Activated CD8-positive, alpha-beta T cell treated with anti-CD3 and anti-CD28 coated beads, Interleukin-2, amount 10 ng/mL, durations not matched to agents 7 days and 5 days (primary cell): ENCODE measurements at places on chromosomes 13 and 19.

- peaks cover 83% of the 10 kb centered on the region for H3K4me1 ChIP-seq
- H3K4me3 ChIP-seq, result peak within 1 kb of the TSS; percentile 93
- peaks cover 28% of the 10 kb centered on the region for H3K36me3 ChIP-seq
- DNase-seq, result peak; percentile 76
- peak within 1 kb of the TSS; percentile 94 for H3K27ac ChIP-seq
- H3K27me3 ChIP-seq, result no peaks in the 10 kb centered on the region
Measured at GRCh38 chr19:18419195-18419698, at the start of gene SSBP4. Gene SSBP4, plus strand, starts transcription at chr19:18419398. Its CDS starts 251 bp downstream, at chr19:18419649.

- H3K27ac ChIP-seq, result no peak overlapping the region
- H3K36me3 ChIP-seq, result no peaks in the 10 kb centered on the region
- H3K4me3 ChIP-seq, result no peak overlapping the region
Measured at GRCh38 chr19:38742296-38742695, 2.0 kb downstream of the CAPN12 start.

DNA sequence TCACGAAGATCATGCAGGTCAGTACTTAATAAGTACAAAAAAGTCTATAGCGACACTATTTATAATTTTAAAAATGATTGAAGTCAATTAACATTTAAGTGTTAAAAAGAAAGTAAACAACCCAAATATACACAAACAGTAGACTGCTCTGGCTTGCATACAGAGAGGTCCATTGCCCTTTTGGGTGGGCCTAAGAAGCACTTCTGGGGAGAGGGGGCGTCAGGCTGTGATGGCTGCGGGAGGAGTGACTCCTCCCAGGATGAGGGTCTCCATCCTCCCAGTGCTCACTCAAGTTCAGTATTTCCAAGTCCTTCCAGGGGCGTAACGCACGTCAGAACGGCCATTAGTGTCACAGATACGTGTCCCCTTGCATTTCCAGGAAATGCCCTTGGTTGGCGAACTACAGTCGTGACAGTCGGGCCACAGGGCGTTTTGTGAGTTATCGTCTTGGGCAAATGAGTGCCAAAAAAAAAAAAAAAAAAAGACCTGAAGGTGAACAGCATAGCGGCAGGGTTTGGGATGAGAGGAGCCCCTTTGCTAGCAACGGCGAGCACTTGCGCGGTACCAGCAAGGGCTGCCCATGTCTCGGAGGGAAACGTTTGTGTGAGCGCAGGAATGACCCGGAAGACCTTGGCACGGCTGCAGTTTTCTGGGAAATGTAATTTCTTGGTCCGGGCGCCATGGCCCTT, at the start of gene SCGB2B2:
SCGB2B2 (minus strand) TSS at position 463 of the 689 bp plus-strand sequence. CDS start 82,596 bp downstream, outside the sequence.
- peaks cover 59% of the 10 kb centered on the region for H3K36me3 ChIP-seq
- H3K4me1 ChIP-seq, result peaks cover 35% of the 10 kb centered on the region
- DNase-seq, result no peak
- H3K4me3 ChIP-seq, result peak within 1 kb of the TSS; percentile 88

DNA sequence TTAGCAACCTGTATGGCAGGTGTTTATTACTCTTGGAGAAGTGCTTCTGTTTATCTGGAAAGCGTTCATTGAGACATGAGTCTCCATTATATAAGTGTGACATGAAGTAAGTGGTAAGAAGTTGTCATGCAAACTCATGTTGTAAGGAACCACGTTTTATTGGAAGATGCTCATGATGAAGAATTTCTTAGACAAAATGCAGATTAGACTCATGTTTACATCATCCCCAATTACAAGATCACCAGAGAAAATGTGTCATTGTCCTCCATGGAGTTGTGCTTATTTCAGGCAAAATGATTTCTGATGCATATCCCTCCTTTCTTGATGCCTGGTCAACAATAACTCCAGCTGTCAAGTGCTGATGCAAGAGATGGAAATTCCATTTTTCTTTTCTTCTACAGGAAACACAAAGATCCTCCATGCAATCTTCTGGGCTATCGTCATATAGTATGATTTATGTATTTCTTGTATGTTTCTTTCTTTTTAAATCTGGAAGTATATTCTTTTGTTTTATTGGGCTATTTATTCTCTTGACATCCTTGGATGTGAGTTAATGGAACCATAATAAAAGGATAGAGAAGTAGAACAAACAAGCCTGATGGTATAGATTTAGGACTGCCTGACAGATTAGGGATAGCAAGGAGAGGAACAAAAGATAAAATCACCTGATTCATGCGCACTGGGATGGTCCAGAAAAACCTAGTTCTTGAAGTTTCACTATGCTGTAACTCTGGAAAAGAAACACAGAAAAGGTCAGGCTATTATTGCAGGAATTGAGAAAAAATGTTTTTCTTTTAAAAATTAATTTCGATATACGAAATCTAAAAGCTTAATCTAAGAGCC, 50.7 kb upstream of the DIAPH3 start:
- no peak overlapping the region for H3K4me3 ChIP-seq
- peaks cover 11% of the 10 kb centered on the region for H3K27me3 ChIP-seq
- no peak overlapping the region for H3K27ac ChIP-seq

- no peak for DNase-seq
- H3K4me3 ChIP-seq, result no peak overlapping the region
- no peak overlapping the region for H3K27ac ChIP-seq
- no peaks in the 10 kb centered on the region for H3K27me3 ChIP-seq
- H3K36me3 ChIP-seq, result peaks cover 67% of the 10 kb centered on the region
Measured at GRCh38 chr19:49103331-49104085, 10.7 kb upstream of the LIN7B start.

DNA sequence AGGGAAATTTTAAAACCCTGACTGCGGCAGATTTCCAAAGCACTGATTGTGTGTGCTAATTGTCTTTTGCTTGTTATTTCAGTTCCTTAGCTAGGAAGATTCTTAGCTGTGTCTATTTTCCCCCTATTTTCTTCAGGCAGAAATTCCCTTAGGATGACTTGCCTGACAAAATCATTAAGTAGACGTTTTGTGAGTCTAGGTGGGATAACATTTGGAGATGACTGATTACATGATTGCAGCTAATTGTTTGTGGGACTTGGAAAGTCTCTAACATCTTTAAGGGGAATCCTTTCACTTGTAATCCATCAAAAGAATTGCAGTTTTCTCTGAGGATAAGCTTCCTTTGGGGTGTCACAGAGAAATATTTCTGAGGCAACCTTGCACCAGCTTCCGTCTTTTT, 228.0 kb downstream of the OXGR1 start:
- H3K27ac ChIP-seq, result no peak overlapping the region
- no peaks in the 10 kb centered on the region for H3K36me3 ChIP-seq
- DNase-seq, result no peak
- no peaks in the 10 kb centered on the region for H3K4me1 ChIP-seq

DNA sequence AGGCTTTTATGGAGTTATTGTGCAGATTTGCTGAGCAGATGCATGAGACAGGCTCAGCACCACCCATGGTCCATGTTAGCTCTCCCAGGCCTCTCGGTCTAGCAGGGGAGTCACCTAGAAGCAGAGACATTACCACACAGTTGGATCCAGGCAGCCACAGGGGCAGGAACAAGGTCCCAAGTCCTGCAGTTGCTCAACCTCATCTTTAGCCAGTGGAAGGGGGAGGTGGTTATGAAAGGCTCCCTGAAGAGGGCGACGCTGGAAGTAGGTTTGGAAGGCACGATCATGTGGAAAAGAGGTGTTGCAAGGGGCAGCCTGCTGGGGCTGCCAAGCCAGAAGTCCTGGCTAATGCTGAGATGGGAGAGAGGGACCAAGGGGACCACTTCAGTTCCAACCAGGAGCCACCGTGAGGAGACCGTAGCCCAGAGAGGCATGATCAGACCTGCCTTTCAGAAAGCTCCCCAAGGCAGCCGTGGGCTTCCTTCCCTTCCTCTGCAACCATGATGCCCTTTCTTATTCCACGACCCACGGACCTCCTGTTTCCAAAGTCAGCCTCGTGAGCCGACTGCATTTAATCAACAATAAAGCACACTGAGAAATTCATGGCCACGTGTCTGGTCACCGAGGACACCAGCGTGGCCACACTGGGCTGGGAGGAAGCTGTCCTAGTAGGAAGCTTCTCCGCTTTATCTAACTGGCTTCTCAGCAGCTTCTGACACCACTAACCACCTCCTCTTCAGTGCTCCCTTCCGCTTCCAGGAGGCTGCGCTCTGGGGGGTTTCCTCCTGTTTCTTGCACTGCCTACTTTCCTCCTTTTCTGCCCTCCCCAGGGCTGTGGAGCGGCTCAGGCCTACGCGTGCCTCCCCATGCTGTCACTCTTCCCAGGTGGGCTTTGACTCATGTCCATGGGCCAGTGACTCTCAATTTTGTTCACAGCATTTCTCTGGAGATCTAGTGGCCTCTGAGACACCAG, 2.6 kb downstream of the AP1M1 start:
- peak overlapping the region; percentile 66 for H3K4me3 ChIP-seq
- no peaks in the 10 kb centered on the region for H3K27me3 ChIP-seq
- H3K36me3 ChIP-seq, result peaks cover 53% of the 10 kb centered on the region
- H3K4me1 ChIP-seq, result peaks cover 66% of the 10 kb centered on the region
- peak; percentile 32 for DNase-seq

DNA sequence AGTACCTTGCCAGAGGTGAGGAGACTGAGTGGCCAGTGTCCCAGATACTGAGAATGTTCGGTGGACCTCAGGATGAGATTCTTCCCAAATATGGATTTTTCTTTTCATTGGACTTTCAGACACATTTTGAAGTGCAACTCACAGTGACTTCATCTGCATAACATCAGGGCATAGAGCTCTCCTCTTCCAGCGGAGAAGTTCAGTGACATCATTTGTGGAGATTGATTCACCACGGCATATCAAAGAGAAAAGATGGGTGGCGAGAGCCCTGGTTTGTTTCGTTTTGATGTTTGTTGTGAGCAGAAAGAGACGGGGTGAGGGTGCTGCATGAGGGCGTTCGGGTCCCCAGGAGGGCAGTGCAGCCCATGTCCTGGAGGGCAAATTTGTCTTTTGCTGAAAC, 120.1 kb upstream of the GPR12 start:
- H3K27ac ChIP-seq, result no peak overlapping the region
- peaks cover 8% of the 10 kb centered on the region for H3K27me3 ChIP-seq
- no peaks in the 10 kb centered on the region for H3K4me1 ChIP-seq

DNA sequence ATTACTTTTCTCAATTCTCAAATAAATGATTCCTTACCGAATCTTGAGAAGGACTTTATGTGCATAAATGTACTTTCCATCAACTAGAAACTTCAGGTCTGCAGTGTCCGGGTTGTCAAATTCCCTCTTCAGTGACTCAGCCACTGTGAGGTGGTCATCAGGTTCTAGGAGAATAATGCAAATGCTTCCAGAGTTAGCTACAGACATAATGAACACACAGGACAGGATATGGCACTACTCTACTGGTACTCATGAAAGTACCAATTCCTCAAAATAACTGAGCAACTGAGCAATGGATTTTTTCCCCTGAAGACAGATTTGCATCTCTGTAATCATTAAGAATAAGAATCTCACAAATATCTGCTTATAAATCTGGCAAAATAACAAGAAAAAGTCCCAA, 31.2 kb downstream of the RCBTB2 start:
- peaks cover 86% of the 10 kb centered on the region for H3K36me3 ChIP-seq
- peaks cover 95% of the 10 kb centered on the region for H3K4me1 ChIP-seq
- no peaks in the 10 kb centered on the region for H3K27me3 ChIP-seq
- H3K4me3 ChIP-seq, result no peak overlapping the region
- H3K27ac ChIP-seq, result no peak overlapping the region
- no peak for DNase-seq

DNA sequence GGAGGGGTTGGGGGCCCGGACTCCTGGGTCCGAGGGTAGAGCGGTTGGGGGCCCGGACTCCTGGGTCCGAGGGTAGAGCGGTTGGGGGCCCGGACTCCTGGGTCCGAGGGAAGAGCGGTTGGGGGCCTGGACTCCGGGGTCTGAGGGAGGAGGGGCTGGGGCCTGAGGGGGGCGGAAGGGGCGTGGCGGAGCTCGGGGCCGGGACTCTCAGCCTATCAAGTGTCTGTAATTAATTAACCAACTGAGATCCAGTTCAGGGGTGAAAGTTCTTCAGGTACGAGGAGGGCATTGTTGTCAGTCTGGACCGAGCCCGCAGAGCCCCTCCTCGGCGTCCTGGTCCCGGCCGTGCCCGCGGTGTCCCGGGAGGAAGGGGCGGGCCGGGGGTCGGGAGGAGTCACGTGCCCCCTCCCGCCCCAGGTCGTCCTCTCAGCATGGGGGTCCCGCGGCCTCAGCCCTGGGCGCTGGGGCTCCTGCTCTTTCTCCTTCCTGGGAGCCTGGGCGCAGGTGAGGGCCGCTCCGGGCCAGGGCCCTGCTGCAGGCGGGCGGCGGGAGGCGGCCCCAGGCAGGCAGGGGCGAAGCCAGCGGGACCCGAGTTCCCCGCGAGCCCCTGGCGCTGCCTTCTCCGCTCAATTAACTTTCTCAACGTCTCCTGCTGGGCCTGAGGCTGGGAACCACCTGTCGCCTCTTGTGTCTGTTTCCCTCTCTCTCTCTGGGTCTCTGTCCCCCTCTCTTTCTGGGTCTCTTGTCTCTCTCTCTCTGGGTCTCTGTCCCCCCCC, 697 bp downstream of the FCGRT start:
- H3K27ac ChIP-seq, result peak overlapping the region; percentile 69
- no peak for DNase-seq
- no peaks in the 10 kb centered on the region for H3K36me3 ChIP-seq
- peaks cover 28% of the 10 kb centered on the region for H3K4me1 ChIP-seq

GRCh38 chr13:69683921-69684686, 423.5 kb upstream of the ATXN8OS start:
- H3K27me3 ChIP-seq, result no peaks in the 10 kb centered on the region
- no peak for DNase-seq
- H3K4me3 ChIP-seq, result no peak overlapping the region
- no peak overlapping the region for H3K27ac ChIP-seq
- H3K36me3 ChIP-seq, result no peaks in the 10 kb centered on the region

DNA sequence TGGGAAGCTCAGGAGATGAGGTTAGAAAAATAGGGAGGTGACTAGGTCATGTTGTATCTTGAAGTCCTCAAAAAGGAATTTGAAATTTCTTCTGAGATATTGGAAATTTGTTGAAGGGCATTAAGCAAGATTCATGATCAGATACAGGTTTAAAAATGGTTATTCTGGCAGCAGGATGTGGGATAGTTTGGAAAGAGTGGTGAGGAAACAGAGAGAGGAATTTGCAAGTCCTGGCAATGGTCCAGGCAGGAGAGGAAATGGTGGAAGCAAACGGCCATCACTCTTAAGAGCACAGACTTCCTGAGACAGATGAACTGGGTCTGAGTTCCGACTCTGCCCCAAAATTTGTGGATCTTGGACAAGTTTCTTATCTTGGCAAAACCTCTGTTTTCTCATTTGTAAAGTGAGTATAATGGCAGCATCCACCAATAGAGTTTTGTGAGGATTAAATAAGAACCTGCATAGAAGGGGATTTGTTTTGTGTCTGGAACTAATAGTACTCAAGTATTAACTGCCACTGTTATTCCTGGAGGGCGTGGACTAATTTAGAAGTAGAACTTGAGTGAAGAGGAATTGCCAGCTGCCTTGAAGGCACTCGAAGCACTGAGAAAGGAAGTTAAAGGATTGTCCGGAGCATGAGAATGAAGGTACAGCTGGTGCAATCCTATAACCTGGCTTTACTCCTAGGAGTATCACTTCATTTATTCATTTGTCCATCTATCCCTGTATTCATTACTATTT, 99.6 kb downstream of the CCNA1 start:
- no peaks in the 10 kb centered on the region for H3K4me1 ChIP-seq
- no peaks in the 10 kb centered on the region for H3K36me3 ChIP-seq
- H3K4me3 ChIP-seq, result no peak overlapping the region
